Pericardium fibroblast (primary cell): ENCODE measurements at places on chromosomes 1 and 21. TPM values are rescaled to one million over a fixed set of nuclear protein-coding genes. Genes with fewer than 3 reads are reported as not detected.

The STIL gene
- 1.6 TPM in 2 replicates for total RNA-seq

The RPTN gene
- not detected in 2 replicates for total RNA-seq

The GOLT1A gene
- total RNA-seq = not detected in 2 replicates

The CHI3L2 gene
- 0.85 and 8.5 TPM in 2 replicates for total RNA-seq

The NCMAP gene
- not detected in 2 replicates for total RNA-seq

The C1orf226 gene
- total RNA-seq = 0.77 and 1.8 TPM in 2 replicates

The FMO5 gene
- 0.34 and 0.58 TPM in 2 replicates for total RNA-seq

The OR10Z1 gene
- not detected in 2 replicates for total RNA-seq

The PDE9A gene
- 0.17 and 1.1 TPM in 2 replicates for total RNA-seq
